SK-N-DZ (cell line): ENCODE measurements at places on chromosomes 7 and 10.

DNA sequence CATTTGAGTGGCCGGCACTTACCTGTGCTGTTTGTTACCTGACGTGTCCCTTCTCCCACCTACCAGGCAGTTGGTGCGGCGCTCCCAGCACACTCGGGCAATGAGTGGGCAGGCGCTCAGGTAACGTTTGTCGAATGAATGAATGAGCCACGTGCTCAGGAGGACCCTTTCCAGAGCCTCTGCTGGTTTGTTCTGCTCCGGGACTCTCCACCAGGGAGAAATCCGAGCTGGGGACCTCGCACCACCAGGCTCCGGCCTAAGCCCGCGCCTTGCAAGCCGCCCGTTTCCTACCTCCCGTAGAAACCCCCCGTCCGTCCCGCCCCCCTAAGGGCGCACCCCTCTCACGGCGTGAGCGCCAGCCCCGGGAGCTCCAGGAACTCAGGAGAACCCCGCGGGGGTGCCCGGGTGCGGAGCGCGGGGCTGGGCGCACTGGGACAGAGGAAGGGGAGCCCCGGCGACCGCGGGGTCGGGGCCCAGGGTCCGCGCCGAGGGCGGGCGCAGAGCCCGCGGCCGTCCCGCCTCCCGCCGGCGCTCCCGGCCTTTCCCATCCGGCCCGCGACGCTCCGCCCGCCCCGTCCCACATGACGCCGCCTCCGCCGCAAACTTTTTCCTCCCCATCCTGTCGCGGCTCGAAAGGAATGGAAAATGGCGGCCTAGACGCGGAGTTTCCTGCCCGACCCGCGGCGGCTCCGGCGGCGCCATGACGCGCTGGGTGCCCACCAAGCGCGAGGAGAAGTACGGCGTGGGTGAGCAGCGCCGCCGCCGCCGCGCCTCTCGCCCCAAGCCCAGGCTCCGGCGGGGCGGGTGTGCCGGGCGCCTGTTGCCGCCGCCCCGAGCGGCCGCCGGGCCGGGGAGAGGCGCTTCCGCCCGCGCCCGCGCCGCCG, at the start of gene DOCK1:
Gene DOCK1 (plus strand): TSS at position 611 of the 884 bp plus-strand sequence. CDS start 90 bp downstream, at position 701.
- no peak for DNase-seq

DNA sequence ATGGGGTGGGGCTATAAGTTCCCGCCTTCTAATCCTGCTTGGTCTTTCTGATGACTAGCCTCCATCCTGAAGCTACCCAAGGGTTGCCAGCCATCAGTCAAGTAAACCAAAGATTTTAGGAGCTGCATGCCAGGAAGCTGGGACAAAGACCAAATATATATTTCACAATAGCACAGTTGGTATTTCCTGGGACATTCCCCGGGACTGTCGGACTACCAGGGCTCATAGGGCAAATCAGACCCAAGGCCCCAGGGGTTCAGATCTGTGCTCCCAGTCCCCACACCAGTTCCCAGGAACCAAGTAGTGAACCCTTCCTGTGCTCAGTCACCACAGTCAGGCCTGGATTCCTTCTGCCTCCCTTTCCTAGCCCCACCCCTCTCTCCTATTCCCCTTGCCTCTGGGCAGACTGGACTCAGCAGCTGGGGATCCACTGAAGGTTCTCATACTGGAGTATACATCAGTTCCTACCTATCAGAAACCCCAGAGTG, 5.7 kb upstream of the CXCL12 start:
- DNase-seq, result no peak

DNA sequence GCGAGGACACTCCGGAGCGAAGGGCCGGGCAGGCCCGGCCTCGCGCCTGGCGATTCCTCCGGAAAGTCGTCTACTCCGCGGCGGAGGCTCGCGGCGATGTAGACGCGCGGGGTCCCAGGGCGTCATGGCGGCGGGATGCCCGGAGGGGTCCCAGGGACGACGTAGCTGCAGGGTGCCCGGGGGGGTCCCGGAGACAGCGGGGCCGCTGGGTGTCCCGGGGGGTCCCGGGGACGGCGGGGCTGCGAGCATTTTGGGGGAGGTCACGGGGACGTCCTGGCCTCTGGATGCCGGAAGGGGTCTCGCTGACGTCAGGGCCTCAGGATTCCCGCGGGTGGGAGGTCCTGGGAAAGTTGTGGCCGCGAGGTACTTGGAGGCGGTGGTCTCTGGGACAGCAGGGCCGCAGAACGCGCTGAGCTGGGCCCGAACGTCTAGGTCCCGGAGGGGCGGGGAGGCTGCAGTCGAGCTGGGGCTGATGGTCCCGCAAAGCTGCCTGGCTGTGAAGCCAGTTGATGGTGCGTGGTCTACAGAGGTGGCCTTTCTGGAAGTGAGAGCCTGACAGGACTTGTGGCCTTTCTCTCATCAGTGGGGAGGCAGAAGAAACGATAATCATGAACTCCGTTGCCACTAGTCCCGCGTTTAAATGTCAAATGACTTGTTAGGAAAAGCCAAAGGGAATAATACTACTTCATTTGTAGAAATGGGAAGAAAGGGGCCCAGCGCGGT, 637 bp downstream of the HSPA14 start:
- peak; percentile 45 for DNase-seq

DNA sequence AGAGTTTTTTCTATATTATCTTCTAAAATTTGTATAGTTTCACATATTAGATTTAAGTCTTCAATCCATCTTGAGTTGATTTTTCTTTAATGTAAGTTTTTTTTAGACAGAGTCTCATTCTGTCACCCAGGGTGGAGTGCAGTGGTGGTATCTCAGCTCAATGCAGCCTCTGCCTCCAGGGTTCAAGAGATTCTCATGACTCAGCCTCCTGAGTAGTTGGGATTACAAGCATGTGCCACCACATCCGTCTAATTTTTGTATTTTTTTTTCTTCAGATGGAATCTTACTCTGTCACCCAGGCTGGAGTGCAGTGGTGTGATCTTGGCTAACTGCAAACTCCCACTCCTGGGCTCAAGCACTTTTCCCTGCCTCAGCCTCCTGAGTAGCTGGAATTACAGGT, 143.4 kb upstream of the ZNF92 start:
- no peak for DNase-seq

- DNase-seq, result no peak
Observed at GRCh38 chr10:128043259-128044045, 82.8 kb downstream of the MKI67 start.

DNA sequence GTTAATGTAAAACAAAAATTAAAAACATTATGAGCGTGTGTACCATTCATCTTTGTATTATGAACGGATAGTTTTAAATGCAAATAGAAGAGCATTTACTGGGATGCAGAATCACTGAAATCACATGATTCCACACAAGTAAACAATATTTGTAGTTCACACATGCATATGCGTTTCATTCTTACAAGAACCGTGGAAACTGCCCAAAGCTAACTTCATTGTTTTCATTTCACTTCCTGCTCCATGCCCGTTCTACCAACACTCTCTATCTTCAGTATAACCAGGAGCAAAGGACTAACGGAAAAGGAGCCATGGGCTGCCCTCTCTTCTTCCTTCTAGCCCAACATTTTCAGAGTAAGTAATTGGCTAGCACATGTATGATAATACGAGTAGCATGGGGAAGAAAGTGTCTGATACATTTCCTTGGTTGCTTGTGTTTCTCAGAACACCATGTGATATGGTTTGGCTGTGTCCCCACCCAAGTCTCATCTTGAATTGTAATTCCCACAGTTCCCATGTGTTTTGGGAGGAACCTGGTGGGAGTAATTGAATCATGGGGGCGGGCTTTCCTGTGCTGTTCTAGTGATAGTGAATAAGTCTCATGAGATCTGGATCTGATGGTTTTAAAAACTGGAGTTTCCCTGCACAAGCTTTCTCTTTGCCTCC, 38.8 kb downstream of the ZNF783 start:
- DNase-seq, result no peak

DNA sequence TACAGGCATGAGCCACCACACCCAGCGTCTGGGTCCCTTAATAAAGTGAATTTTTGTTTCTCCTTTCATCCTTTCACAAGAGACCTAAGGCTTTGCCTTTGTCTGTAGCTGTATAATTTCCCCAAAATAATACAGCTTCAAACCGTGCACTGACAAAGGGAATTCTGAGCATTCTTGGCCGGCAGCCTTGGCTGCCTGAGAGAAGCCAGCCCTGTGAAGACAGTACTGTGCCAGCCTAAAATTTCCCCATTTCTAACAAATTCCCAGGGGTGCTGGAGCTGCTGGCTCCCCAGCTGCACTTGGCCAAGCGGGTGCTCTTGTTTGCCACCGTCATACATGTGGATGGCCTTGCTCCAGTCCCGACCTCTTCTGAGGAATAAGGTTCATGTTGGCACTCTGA, 106.2 kb downstream of the ZMYND11 start:
- no peak for DNase-seq

DNA sequence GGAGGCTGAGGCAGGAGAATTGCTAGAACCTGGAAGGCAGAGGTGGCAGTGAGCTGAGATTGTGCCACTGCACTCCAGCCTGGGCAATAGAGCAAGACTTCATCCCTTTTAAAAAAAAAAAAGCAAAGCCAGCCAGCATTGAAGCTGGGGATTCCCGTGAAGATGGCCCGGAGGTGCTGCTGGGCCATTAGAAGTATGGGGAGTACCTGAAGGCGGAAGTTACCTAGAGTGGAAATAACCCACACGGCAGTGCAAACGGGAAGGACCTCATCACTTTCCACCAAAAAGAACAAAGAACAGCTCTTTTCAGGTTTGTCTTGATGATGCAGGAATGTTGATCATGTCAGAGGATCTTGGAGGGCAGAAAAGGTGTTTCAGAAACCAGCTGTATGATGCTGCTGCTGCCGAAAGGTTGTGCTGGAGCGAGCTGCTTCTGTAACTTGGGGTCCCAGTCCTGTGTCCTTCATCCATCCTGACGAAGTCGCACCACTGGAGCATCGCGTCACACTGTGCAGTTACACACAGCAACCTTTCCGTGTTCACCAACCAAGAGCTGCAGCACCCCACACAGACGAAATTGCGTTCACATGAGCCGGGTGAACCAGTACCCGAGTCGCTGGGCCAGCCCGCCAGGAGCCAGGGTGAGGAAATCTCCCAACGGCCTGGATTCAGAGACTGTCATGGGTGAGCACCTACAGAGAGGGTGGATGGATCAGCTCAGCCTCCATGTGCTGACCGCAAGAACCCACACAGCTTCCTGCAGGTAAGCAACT, 8.2 kb downstream of the ZFAND2A start:
- no peak for DNase-seq

DNA sequence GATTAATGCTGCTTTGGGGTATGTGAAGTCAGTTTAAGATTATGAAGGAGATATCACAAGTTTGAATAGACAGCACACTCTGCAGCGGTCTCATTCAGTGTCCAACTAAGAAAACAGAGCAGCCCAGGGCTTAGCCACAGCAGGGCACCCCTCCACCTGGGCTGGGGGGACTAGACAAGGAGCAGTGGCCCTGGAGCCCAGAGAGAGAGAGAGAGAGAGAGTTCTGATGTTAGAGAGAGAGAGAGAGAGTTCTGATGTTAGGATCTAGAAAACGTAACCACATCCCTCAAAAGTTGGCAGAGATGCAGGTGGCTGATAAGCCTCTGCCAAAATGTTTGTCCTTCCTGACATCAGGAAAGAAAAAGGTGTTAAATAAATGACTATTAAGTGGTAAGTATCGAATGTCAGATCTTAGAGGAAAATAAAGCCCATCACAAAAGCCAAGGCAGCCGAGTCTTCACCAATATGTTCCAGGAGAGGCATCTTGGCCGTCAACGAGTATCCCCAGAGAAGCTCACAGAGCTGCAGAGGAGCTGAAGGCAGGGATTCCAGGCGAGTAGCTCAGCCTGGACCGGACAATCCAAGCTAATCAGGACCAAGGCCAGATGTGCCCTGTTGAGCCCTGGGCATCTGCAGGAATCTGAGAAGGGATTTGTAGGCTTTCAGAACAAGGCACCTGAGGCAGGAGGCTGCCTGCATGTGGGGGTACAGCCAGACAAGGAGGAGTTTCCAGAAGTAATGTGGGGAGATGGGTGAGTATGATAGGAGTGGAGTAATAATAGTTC, 150.1 kb upstream of the TCF7L2 start:
- DNase-seq, result no peak

DNA sequence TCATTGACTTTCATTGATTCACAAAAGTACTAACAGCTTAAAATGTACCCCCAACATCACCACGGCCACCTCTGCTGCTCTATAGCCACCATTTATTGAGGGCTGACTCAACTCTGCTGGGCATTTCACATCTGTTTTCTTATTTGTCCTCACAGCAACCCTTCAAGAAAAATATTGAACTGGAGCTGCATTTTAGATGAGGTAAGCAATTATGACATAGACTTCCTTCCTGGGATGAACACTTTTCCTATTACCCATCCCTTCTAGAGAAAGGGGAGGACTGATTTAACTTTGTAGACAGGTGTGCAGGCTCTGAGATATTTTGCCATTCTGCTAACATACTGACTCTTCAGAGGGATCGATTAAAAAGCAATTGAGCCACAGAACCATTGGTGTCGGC, 217.4 kb downstream of the CACNA2D1 start:
- DNase-seq, result no peak

- no peak for DNase-seq
Observed at GRCh38 chr7:22958742-22959141, 55.2 kb downstream of the HYCC1 start.

DNA sequence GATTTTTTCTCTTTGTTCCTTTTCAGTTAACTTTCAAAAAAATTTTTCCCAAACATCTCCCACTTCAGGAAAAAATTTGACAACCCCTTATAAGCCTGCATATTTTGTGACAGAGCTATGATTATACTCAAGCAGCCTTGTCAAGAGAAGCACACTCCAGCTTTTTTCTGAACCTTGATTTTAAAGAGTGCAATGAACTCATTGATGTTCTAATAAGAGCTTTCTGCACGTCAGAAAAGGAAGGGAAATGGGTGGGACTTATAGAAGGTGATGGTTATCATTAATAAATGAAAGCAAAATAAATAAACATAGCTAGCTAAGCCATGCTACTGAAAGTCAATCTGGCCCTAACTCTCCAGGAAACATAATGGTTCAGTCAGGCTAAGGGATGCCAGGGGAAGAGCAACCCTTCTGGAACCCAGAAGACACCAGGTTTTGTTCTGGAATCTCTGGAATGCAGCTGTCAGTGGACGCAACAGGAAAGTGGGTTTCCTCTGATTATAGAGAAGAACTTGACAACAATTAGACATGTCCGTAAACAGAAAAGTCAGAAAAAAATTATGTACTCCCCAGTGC, 76.1 kb downstream of the NHLRC2 start:
- no peak for DNase-seq

GRCh38 chr7:133512560-133512959, 259.7 kb downstream of the EXOC4 start:
- DNase-seq, result no peak

GRCh38 chr10:61821153-61821552, 80.3 kb upstream of the ARID5B start:
- DNase-seq, result no peak

GRCh38 chr7:134153493-134154136, 26.5 kb downstream of the LRGUK start:
- DNase-seq, result no peak

DNA sequence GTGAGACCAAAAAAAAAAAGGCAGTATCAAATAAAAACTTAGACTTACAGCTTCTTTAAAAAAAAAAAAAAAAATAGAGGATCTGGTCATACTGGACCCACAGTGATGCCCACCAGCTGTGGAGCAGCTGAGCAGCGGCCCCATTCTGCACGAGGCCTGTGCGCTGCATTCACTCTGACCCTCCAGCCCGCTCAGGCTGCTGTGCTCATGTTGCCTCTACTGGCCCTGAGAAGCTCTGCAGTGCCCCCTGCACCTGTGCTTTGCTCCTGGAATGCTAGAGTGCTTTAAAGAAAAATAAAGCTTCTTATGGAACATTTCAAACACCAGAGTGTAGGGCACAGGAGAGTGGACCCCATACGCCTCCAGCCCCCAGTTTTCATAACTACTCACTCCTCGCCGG, 33.2 kb downstream of the TMEM120A start:
- peak; percentile 26 for DNase-seq
